ENCODE measurements at places on chromosomes 12 and 14.

GRCh38 chr12:107917912-107918800 lies 143.7 kb downstream of the ASCL4 start:
- no peak for DNase-seq

DNA sequence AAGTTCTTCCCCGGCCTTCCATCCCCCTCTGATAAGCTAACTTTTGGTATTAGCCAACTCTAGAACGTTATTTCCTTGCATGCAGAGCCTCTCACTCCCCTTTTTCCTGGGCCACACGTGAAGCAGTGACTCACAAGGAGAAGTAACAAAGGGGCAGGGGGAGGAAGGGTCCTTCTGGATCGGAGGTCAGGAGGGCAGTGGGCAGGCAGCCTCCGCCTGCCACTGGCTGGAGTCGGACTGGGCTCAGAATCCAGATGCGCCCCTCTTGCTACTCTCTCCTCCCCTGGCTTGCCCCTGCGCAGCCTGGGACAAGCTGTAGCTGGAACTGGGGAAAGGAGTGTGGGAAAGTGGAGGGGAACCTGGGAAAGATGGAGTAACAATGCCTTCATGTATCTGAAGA lies 55.0 kb downstream of the TPCN1 start:
- no peak for DNase-seq

DNA sequence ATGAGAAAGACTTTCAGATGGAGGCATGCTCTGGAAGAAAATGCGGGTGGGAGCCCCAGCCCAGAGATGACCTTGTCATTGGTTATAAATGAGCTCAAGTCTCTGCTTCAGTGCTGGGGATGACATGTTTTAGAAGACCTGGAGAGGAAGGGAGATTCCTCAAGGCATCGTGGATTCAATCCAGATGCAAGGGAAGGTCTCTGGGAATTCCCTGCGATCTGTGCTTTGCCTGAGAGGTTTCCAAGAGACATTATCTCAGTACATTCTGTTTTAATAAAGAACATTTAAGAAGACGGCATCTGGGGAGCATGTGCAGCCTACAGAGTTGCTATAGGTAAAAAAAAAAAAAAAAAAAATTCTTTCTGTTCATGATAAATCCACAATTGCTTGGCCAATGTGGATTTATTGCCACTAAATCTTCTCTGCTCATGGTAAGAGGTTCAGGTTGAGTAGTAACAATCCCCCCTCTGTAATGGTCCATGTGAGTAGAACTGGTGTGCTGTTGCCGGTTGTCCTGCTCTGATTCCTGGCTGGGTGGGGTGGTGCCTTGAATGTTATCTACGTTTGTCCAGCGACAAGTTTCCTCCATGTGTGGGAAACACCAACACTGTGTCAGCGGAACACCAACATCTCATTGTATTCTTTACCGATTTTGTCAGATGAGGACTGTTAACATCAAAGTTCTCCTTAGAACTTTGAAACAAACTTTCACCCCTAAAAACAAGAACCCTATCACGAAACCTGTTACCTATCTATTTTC lies 230.0 kb downstream of the MSRB3 start:
- DNase-seq: no peak

GRCh38 chr12:69084816-69085378 lies 151.9 kb upstream of the CPM start:
- no peak for DNase-seq

- DNase-seq: no peak
Measured at GRCh38 chr12:44603701-44604100, 272.4 kb downstream of the NELL2 start.

DNA sequence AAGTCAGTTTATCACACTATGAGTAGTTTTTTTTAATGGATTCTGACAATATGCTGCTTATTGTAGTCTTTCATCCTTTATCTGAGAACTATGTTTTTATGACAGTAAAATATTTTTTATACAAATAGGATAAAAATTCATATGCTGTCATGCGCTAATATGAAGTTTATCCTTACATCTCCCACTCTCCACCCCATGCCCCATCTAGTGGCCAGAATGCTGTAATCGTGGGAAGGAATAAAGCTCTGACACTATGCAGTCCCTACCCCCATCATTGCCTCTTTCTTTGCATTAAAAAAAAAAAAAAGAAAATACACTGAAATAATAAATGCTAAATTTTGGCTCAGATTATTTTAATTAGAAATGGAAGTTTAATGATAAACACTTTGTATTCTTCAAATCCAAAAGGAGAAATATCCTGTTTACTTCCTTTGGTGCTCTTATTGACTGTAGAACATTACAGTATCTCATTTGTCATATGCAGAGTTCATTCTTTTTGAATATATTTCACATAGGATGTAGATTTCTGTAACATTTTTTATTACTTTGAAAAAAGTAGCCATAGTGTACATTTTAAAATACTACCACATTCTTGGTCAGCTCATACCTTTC lies 145.9 kb upstream of the SLCO1C1 start:
- DNase-seq: no peak

GRCh38 chr12:104355630-104356029 lies 52.1 kb downstream of the EID3 start:
- no peak for DNase-seq

- DNase-seq: no peak
Measured at GRCh38 chr14:65501328-65501727, 88.8 kb downstream of the FUT8 start.
